GM12878 (cell line): ENCODE measurements at places on chromosomes 12 and 14.

DNA sequence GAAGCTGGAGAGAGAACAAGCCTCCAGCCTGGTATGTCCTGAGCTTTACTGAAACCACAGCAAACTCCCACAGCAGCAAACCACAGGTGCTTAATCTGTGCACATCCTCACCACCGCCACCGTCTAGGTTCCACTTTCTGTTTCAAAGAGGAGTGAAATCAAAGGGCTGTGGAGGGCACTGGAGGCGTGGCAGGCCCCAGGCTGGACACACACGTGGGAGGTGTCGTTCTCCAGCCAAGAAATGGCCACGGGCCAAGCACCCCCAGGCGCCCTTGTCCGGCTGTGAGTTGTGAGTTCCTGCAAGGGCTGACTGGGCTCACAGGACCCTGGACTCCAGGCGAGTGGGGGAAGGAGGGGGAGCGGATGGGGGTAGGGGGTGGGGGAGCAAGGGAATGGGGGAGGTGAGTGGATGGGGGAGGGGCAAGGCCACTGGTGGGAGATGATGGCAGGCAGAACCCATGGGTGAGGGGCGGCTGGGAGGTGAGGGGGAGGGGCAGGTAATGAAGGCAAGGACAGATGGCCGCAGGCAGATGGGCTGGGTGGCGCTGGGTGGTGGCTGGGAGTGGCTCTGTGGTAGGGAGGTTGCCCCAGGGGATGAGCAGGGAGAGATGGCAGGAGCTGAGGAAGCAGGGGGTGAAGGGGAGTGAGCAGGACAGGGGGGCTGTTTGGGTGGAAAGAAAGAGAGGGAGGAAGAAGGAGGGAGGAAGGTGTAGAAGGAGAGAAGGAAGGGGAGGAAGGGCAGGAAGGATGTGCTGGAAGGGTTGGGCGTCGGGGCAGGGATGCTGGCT lies 86.7 kb downstream of the NCOR2 start:
- DNase-seq = peak; percentile 84

DNA sequence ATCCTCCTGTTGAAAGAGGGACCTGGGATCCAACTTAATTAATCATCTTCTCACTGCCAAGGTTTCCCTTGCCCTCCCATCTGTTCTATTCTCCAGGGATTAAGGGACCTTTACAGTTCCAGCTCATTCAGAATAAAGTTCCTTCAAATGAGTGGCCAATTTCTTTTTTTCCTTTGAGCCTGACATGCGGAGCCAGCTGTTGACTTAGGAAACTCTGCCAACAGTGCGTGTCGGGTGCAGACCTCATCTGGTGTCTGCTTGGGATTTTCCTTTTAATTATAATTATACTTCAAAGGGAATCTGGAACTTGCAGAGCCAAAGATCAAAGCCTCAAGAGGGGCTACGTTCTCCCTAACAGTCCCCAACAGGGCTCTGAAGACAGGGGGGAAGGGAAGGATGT lies 64.8 kb downstream of the CCDC60 start:
- no peak for DNase-seq

DNA sequence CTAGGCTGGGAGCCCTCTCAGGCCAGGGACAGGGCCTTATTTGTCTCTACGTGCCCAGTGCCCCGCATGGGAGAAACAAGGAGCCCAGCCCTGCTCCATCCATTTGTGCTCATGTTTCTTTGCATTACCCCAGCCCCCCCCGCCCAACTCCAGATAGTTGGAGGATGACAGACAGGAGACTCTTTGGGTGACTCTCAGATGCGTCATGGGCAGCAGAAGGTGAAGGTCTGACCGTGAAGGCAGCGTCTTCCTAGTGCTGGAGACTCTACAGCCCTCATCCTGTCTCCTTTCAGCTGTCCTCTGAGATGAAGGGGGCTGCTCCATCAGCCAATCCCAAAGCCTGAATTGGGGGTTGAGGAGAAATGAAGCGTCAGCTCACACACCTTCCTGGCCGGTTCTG lies 283 bp upstream of the PSMB11 start:
- no peak for DNase-seq

DNA sequence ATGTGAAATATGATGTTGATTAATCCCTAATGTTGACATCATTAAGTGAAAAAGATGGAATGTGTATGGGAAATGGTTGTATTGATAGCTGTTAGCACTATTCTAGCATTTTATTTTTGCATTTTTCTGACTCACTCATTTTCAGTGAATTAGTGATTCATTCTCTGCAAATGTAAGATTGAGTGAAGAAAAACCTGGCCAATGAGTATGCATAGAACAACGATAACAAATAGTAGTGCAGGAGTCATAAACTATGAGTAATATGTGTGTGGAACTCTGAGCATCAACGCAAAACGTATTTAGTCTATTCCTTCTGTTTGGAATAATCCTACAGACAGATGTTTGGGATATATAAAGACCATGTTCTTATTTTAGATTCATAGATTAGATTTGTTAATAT lies 76.3 kb upstream of the RTL1 start:
- no peak for DNase-seq

GRCh38 chr12:119686776-119687175 lies 18.8 kb downstream of the PRKAB1 start:
- DNase-seq = no peak

DNA sequence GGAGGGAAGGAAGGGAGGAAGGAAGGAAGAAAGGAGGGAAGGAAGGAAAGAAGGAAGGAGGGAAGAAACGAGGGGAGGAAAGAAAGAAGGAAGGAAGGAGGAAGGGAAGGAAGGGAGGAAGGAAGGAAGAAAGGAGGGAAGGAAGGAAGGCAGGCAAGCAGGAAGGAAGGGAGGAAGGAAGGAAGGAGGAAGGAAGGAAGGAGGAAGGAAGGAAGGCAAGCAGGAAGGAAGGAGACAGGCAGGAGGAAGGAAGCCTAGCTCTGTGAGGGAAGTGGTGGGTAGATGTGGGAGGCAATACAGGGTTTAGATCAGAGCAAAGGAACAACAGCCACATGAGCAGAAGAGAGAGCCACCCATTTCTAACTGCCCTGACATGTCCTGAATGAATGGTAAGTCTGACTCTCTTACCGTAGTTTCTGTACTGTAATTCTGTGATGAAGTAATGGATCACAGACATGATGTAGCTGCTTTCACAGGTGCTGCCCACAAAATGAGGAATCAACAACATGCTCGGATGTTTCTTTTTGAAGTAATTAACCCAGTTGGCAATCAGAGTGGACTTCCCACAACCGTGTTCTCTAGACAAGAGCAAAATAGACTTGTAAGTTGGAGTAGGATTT lies 24.4 kb upstream of the HSP90B1 start:
- no peak for DNase-seq

GRCh38 chr12:80792861-80793260 lies 76.1 kb downstream of the MYF5 start:
- no peak for DNase-seq

- DNase-seq = peak; percentile 92
Observed at GRCh38 chr14:68513838-68514607, 278.8 kb downstream of the ZFP36L1 start.

- no peak for DNase-seq
Observed at GRCh38 chr12:45257185-45257930, 41.5 kb downstream of the ANO6 start.

DNA sequence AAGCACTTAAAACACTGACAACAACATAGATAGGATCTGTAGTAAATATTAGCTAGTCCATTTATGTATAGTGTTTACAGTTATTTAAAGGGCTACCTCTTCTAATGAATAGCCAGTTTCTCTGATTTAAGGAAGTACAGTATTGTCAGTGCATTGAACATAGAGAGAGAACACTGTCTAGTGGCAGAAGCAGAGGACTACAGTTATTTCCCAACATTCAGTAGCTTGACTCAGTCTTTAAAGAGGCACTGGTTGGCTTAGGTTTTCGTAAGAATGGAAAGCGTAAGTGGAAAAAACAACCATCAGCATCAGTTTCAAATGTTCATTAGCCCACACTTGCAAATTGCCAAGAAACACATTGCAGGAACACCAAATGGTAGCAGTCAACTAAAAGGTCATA lies 125.0 kb upstream of the HMGA2 start:
- DNase-seq = no peak

- no peak for DNase-seq
Observed at GRCh38 chr12:6792522-6793201, 3.3 kb downstream of the CD4 start.

DNA sequence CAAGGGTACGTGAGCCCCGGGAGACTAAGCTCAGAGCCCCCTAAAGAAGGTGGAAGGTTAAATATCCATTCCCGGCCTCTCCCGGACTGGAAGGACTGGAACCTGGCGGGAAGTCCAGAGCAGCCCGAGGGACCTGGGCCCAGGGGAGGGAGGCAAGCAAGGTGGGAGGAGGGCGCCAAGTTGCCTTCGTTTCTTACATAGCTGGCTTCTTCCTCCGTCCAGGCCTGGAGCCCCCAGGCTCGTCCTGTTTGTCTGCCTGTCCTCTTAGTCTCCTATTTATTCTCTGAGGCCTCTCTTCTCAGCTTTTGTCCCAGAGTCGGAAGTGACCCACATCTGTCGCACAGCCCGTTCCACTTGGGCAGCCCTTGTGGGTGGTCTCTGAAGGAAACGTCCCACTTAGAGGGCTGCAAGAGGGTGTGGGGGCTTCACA lies 745 bp downstream of the PCK2 start:
- DNase-seq = no peak

DNA sequence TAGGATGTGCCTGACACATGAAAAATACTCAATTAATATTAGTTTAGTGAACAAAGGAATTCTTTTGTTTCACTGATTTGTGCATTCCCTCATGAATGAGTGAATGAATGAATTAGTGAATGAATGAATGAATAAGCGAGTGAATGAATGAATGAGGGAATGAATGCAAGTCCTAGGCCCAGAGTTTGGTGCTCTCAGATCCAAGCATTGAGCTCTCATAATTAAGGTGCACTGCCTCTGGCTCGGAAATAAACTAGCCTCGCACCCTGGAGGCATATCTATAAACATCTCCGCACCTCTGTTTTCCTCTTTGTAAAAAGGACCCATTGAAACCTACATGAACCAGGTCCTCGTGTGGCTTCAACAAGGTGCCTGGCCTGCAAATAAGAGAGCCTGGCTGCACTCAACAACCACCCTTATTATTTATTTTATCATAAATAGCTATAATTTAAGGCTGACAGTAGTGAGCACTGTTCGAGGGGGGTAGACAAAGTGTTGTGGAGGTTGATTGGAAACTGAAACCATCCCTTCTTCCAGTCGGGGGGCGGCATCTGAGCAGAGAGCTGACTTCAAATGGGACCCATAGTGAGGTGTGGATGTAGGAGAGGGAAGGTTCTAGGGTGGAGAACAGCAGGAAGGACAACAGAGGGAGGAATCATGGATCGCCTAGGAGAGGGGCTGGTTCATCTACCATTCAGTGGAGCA lies 316.8 kb downstream of the BCL11B start:
- DNase-seq = no peak
